Choroid plexus epithelial cell (primary cell): ENCODE measurements at places on chromosomes 7 and 10.

GRCh38 chr10:114857922-114858629 is 36.5 kb downstream of the FHIP2A start:
- DNase-seq, result no peak

DNA sequence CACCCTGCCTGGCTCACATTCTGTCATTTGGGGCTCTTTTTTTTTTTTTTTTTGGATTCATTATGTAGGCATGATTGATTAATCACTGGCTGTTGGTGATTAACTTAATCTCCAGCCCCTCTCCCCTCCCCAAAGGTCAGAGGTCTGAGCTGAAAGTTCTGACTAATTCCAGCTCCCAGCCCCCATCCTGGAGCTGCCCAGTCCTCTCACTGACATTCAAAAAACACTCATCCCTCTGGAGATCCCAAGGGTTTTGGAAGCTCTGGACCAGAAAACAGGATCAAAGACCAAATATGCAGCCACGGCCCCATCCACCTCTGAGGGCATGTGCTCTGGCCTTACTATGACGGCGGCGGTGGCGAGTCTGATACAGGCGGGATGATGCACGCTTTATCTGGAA is 53.8 kb downstream of the RBM17 start:
- no peak for DNase-seq

DNA sequence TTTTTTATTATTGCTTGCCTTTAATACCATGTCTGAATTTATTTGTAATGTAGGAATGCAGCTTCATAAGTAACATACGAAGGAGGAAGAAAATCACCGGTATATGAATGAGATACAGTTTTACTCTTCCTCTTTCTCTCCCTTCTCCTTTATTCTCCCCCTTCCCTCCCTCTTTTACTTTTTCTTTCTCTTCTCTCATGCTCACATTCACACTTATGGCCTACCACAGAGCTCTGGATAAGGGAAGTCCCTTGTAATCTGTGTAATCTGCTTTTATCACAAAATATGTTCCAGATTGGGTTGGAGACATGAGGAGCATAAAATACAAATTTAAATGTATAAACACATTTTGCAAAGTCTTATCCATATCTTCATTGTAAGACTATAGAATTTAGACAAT is 59.4 kb downstream of the MDFIC start:
- DNase-seq, result no peak

GRCh38 chr10:21160116-21160515 is 263.0 kb upstream of the NEBL start:
- DNase-seq, result no peak

GRCh38 chr7:149468208-149468607 is 7.3 kb upstream of the ZNF777 start:
- peak; percentile 7 for DNase-seq

- no peak for DNase-seq
These were observed 1.2 kb downstream of the SUFU start for GRCh38 chr10:102504976-102505300.

DNA sequence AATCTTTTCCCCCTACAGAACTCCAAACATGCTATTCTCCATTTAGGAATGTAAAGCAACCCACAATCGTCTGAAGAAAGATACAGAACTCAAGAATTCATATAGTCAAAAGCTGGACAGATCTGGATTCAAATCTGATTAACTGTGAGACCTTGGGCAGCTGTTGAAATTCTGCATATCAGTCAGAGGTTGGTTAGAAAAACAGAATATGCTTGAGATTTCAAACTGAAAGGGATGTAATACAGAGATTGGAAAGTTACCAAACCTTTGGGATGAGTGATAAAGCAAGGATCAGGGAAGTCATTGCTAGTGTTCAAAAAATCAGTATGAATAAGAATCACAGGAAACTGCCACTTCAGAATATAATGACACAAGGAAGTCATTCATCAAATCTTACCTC is 406.6 kb downstream of the HTR7 start:
- peak; percentile 36 for DNase-seq

DNA sequence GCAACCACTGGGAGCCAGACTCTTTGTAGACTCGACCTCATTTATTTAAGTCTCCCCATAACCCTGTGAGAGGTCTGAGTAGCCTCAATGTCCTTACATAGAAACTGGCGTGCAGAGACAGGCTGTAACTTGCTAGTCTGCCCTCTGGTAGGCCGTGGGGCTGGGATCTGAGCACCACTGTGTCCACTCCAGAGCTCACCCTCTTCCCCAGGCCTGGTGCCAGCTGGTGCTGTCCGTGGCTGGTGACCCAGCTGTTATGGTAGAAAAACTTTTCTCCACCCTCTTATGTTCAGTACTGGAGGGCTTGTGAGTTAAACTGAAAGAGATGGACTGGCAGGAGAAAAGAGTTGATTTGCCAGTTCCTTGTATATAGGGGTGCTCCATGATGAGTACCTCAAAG is 41.9 kb downstream of the ADAMTS14 start:
- no peak for DNase-seq

DNA sequence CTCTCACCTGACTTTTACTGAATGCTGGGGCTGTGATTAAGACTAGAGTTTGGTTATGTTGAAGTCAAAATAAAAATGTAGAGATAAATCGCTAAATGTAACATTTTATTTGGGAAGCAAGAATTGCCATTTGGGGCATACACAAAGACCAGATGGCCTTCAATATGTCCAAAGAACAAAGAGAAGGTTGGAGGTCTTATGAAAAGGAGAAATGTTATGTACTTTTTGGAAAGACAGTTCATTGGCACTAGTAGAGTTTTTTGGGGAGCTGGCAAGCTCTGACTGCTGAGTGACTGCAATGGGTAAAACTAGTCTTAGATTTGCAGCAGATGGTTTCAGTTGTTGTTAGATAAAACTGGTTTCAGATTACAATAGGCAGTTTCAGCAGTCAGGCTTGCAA is 35.6 kb upstream of the GALNT17 start:
- DNase-seq, result no peak

DNA sequence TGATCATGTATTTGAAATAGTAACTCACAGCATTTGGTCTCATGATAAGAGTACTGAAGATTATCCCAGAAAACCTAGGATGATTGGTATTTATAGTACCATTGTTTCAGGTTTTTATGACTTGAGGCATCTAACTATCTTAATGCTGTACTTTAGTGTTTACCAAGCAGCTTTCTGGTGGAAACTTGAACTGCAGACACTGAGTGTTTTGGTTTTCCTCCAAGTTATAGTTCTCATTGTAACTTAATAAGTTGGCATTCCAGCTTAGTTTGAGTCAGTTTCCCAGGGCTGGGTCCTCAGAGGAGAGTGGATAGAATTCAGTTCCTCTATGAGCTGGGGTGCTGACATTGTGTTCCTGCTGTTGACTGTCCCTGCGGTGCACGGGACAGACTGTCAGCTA is 50.4 kb downstream of the SEC23IP start:
- DNase-seq, result peak; percentile 45

- no peak for DNase-seq
These were observed 188.9 kb upstream of the HDAC9 start for GRCh38 chr7:18306696-18307095.

DNA sequence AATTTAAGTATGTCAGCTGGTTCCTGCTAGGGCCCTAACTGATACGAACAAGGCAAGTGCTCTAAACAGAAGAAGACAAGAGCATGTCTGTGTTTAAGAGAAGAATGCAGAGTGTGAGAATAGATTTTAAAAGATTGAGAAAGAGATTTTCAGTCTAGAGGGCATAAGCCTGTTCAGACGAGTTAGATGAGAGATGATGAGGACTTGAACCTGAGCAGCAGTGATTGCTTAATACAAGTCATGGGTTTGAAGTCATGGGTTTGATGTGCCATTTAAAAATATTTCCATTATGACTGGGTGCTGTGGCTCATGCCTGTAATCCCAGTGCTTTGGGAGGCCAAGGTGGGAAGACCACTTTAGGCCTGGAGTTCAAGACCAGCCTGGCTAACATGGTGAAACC is 108.9 kb upstream of the PLXDC2 start:
- DNase-seq, result no peak

GRCh38 chr10:70323697-70324338 is 40.0 kb upstream of the NPFFR1 start:
- no peak for DNase-seq

DNA sequence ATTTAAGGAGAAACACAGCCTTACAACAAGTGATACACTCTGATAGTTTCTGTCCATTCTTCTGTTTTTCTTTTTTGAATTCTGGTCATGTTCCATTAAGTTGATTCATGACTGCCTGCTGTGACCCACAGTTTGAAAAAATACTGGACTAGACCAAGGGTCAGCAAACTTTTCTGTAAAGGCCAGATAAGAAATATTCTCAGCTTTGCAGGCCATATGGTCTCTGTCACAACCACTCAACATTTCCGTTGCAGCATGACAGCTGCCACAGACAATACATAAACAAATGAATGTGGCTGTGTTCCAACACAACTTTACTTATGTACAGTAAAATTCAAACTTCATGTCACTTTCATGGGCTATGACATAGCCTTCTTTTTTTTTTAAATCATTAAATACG is 156.7 kb downstream of the PLXNA4 start:
- peak; percentile 53 for DNase-seq

DNA sequence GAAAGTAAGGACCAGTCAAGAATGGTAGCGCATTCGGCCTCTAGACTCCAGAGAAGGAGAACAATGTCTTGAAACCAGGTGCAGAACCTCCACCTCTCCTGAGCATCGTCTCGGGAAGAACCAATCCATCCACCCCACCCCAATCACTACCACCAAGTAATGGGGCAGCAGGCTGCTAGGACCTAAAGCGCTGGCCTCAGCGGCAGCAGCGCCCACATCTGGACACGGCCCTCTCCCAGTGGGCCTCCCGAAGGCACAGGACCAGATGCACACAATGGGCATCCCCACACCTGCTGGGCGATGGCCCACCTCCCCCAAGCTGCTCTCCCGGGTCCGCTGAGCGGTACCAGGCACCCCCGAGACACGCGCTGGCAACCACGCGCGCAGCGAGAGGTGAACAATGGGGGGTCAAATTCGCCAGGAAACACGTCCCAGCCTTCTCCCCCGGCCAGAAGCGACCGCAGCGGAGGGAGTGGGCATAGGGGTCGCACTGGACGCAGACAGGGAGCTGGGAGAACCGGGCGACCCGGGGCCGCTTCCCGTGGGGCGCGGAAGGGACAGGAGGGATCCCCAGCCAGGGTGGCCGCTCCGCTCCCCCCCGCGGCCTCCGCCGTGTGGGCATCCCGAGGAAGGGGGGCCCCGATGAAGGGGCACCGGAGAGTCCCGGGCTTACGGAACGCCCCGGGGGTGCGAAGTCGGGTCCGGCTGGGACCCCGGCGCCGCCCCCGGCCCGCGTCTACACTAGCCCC is 506 bp downstream of the CTTNBP2 start:
- peak; percentile 8 for DNase-seq

DNA sequence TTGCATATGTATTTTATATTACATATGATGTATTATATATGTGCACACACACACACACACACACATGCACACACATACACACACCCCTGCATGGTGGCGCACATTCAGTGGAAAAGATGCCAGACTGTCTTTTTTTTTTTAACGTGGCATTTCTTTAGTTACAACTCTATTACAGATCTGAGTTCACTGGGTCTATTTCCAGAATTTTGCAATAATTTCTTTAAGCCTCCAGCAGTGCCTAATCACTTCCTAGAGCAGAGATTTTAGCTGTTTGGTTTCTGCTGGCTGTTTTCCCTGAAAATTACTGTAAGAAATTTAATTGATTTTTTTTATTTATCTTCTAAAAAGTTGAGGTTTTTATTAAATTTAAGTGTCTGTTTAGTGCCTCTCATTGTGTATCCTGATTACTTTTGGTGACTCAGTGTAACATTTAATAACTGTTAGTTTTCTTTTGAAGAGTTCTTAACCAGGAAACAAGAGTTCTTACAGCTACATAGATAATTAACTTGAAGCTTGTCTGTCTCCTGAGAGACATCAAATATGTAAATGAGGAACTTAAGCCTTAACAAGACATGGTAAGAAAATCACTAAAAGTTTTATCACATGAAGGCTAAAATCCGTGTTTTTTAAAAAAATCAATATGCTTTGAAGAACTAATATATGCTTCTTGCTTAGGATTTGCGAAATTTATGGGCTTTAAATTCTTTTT is 232.0 kb downstream of the MDFIC start:
- no peak for DNase-seq

DNA sequence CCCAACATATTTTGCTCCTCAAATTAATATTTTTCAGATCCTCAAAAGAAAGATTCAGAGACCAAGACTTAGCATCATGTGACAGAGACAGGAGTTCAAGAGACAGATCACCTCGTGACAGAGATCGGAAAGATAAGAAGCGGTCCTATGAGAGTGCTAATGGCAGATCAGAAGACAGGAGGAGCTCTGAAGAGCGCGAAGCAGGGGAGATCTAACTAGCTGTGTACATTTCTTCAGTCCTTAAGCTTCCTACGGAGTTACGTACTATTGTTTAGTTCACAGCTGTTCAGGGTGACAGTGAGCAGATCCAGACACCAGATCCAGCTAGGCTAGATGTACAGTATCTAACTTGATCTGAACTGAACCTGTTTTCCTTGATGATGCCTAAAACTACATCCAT is 61.3 kb downstream of the KLRG2 start:
- no peak for DNase-seq

- DNase-seq, result no peak
These were observed 386 bp upstream of the EIF4EBP2 start for GRCh38 chr10:70403483-70404035.

DNA sequence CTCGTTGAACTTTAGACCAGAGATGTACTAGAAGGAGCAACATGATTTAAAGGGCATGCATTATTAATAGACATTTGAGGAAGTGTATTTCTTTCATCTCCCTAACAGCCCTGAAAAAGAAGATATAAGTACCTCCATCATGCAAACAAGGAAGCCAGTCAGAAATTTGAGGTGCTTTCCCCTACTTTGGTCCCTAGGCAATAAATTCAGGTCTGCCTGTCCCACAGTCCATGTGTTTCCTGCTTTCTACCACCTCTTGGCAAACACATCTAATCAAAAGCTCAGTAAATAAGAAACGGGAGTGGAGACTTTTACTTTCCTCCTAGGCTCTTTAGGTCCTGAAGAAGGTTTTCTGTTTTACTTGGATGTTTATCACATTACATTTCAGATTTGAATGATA is 5.2 kb upstream of the SEMA3C start:
- DNase-seq, result no peak

DNA sequence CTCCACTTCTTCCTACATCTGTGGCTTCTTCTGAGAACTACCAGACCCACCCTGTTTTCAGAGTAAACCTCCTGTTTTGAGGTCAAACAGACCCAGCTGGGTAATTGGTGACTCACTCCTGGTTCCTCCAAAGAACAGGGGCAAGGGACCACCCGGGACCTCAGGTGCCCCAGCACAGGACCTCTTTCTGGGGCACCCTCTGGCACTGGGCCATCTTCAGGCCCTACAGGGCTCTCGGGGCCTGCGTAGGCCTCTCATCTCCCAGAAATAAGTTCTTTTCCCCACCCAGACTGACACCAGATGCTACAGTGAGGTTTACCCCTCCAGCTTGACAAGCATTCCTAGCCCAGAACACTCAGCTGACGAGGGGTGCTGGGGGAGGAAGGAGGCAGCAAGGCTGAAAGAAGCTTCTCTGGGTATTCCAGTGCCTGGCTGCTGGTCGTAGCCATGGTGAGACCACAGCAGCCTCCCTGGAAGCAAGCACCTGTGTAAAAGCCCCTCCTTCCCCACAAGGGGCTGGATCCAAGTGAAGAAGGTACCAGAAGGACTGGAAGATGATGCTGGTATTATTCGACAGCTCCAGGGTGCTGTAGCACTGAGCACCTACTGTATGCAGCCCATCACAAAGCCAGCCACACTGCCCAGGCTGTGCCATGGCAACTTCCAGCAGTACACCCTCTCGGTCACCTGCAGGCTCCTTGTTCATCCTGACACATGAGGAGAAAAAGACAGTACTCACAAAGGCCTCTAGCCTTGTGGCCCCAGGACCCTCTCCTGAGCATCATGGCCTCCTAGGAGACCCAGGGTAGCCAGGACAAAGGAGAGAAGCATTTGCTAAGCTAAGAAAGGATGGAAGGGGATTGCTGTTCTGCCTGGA is 47.4 kb downstream of the ALOX5 start:
- DNase-seq, result no peak
